ENCODE measurements at places on chromosomes 11 and 22. TPM values are rescaled to one million over a fixed set of nuclear protein-coding genes. Genes with fewer than 3 reads are reported as not detected.

POU2AF1 gene
- not detected for total RNA-seq

SSTR3 gene
- total RNA-seq, result not detected

MMP27 gene
- total RNA-seq, result not detected

TBCEL gene
- 3.7 TPM for total RNA-seq

GAB4 gene
- total RNA-seq, result not detected

CCDC88B gene
- total RNA-seq, result 3.9 TPM

TMEM126B gene
- 72.0 TPM for total RNA-seq
